Fibroblast of mammary gland (primary cell): ENCODE measurements at places on chromosomes 2 and 18.

DNA sequence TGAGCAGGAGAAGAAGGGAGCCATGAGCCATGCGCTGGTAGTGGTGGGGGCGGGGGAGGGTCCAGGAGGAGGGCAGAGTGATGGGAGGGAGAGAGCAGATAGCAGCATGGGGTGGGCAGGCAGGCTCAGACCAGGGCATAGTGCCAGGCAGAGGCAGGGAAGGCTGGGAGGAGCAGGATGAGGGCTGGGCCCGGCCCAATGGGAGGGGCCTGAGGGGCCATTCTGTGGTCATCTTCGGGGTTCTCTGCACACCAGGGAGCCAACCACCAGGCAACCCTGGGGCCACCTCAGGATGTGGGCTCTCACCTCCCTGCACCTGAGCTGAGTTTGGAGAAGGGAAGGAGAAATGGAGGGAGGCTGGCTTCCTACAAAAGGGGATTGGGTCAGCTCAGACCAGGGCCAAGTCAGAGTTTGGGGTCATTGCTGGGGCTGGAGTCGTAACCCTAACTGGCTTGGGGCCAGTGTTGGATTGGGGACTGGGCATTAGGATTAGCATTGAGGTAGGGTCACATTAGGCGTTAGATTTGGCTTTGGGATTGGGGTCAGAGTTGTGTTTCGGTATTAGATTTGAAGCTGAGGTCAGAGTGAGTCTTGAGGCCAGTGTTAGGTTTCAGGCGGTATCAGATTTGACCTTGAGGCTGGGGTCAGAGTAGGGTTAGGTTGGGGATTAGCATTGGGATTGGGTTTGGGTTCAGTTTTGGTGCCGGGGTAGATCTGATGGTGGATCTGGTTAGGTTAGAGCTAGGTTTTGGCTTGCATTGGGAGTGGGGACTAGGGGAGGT, 11.2 kb downstream of the VIL1 start:
- DNase-seq = no peak

- no peak for DNase-seq
Measured at GRCh38 chr2:237532160-237532559, 34.2 kb upstream of the PRLH start.

DNA sequence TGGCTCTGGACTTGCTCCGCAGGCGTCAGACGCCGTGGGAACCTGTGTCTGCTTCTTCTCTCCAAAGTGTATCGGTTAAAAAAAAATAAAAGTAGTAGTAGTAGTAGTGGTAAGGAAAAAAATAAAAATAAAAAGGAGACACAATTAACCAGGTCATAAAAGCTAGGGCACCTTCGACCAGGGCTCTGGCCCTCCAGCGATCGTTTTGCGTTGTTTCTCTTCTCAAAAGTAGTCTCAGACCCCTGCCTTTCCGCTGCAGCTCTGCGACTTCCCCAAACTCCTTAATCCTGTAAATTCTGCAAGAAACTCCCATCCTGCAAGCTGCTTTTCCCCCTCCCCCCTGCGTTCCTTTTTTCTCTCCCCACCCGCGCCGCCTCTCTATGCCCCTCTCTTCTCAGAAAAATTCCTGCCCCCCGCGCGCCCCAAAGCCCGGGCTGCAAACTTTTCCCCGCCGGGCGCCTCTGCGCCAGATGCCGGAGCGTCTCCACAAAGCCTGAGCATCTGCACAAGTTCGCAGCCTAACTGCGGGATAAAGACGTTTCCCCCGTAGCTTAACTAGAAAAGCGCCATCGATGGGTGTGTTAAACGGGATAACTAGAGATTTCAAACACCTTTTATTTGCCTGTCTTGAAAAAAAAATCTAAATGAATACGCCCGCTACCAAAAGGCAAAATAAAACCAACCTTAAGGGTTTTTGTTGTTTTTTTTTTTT, 1.8 kb upstream of the SALL3 start:
- DNase-seq = no peak

DNA sequence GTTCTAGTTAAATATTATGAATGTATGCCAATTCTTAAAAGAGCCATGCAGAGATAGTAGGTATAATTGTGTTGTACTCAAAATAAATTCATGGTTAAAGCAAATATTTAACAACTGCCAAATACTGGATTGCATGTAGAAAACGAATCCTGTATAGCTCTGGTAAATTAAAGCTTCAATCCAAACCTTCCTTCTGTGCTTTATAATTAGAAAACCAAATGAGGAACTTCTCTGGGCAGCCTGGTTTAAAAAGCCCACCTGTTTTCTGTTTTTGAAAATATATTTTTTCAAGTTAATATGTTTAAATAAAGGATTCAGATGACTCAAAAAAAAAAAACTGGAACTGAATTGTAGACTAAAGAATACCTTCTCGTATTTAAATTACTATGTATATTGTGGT, 48.3 kb upstream of the ITGA4 start:
- DNase-seq = no peak

DNA sequence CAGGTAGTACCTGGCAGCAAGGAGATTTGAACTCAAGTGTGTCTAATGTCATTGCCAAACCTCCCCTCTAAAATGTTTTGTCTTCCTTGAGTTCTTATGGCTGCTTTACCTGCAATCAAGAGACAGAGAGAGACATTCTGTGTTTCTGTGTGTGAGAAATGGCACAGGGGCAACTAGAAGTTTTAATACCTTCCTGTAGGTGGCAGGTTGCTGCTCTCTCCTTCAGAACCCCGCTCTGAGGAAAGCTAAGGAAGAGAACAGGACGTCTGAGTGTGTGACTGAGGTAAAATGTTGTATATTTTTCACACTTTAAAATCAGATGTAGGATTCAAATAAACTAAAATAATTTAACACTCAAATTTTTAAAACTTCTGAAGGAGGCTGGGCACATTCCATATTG, 19.2 kb downstream of the DTNA start:
- peak; percentile 37 for DNase-seq

- no peak for DNase-seq
Measured at GRCh38 chr18:23155537-23155936, 20.3 kb downstream of the CABLES1 start.

DNA sequence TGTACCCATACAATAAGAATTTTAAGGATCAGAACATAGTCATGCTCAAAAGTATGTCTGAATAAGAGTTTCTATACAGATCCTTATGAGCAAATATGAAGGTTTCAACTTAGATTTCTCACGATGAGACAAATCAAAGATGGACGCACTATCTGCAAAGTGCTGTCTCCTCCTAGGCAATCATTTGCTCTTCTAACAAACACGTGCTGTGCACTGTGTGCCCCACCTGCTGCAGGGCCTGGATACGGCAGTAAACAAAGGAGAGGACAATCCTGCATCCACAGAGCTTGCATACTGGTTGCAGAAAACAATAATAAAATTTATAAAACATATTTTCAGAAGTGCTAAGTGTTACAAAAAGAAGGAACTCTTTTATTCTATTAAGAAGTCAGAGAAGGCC, 39.9 kb upstream of the KIDINS220 start:
- DNase-seq = no peak

DNA sequence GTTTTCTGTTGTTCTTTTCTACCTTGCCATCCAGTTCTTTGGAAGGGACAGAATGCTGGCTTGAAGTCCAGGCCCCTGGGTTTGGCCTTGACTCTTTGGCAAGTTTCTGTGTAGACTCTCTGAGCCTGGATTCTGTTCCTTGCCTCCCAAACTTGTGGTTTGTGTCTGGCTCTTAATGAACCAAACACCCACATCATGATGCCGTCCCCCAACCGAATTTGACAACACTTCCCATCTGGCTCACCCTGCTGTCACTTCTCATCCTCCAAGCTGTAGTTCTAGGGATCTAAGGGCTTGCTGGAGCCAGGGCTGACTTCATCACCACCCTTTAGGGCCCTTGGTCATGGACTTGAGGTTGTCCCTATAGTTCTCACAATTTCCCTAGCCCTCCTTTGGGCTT, 68.9 kb upstream of the CELF4 start:
- DNase-seq = no peak

GRCh38 chr2:152335726-152336118, 748 bp downstream of the FMNL2 start:
- no peak for DNase-seq
